Stimulated activated CD8-positive, alpha-beta memory T cell treated with anti-CD3 and anti-CD28 coated beads, Interleukin-4, amount 100 ng/mL, for 4 hours (primary cell): ENCODE measurements at places on chromosomes 6 and 20.

- no peak for DNase-seq
Measured at GRCh38 chr20:63351811-63352591, 9.1 kb downstream of the CHRNA4 start.

GRCh38 chr6:91895599-91896285, 1308.9 kb upstream of the MAP3K7 start:
- no peak for DNase-seq

DNA sequence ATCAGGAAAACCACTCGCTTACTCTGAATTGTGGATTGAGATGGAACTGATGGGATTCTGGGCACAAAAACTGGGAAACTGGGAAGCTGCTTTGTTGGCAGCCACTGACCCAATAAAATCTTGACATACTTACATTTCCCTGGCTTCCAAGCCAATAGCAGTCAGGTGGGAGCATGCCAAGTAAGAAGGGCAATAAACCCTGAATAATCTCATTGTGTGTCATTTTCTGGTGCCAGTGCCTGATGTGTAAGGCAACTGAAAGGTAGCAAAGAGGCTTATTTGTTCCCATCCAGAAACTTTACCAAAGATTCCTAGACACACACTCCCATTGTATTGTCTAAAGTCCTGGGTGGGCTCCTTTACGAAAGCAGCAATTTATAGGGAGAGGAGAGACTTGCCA, 93.2 kb downstream of the TBX18 start:
- DNase-seq, result no peak

GRCh38 chr6:16190214-16190613, 48.2 kb upstream of the GMPR start:
- DNase-seq, result no peak

- DNase-seq, result no peak
Measured at GRCh38 chr6:160261991-160262680, 3.5 kb upstream of the SLC22A2 start.

DNA sequence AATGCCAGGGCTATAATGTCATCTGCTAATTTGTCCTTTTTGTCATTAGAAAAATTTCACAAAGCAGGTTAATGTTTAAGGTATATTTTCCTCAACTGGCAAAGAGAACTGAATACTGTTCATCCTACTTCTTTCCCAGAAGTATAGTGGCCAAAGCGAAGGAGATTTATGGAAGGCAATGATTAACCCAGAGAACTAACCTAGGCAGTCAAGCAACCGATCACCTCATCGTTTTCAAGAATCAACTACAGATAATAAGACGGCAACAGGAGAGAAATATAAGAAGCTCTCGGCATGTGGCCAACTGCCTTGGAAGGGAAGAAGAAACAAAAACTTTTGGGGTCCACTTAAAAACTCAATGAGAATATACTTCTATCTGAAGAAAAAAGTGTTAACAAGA, 38.2 kb downstream of the REV3L start:
- no peak for DNase-seq

- DNase-seq, result no peak
Measured at GRCh38 chr6:24126586-24127192, 674 bp downstream of the NRSN1 start.

DNA sequence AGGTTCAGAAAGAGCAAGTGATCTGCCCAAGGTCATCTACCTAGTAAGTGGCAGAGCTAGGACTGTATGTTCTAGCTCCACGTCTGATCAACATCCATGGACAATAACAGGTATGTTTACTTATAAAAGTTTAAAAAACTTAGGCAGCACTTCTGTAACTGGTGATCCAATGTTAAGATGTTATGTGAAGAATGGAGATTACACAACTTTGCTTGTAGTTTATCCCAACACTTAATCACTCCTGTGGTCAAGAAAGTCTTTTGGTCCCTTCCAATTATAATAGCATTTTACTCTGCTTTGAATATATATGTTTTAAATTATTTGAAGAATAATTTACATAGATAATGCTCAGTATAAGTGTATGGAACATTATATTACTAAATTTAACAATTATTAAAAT, 4.8 kb downstream of the FBXO30 start:
- no peak for DNase-seq

DNA sequence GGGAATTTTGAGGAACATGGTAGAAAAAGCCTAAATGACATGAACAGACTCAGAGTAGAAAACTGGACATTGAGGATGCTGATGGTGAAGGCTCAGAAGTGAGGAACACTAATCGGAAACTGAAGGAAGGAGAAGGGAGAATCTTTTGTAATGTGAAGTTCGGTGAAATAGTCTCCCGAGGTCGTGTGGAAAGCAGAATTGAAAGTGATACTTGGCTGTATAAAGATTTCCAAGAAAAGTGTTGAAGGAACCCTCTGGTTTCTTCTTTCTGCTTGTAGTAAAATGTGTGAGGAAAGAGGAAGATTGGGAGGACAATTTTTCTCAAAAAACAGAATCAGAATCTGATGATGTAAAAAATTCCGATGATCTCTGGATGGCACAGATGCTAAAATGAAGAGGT, 115.4 kb downstream of the LAMP5 start:
- DNase-seq, result no peak

GRCh38 chr20:47156301-47157137, 200.0 kb downstream of the ZMYND8 start:
- no peak for DNase-seq

- no peak for DNase-seq
Measured at GRCh38 chr6:152984513-152984872, 1.7 kb upstream of the FBXO5 start.

GRCh38 chr6:111620169-111620568, 14.5 kb upstream of the TRAF3IP2 start:
- DNase-seq, result no peak

DNA sequence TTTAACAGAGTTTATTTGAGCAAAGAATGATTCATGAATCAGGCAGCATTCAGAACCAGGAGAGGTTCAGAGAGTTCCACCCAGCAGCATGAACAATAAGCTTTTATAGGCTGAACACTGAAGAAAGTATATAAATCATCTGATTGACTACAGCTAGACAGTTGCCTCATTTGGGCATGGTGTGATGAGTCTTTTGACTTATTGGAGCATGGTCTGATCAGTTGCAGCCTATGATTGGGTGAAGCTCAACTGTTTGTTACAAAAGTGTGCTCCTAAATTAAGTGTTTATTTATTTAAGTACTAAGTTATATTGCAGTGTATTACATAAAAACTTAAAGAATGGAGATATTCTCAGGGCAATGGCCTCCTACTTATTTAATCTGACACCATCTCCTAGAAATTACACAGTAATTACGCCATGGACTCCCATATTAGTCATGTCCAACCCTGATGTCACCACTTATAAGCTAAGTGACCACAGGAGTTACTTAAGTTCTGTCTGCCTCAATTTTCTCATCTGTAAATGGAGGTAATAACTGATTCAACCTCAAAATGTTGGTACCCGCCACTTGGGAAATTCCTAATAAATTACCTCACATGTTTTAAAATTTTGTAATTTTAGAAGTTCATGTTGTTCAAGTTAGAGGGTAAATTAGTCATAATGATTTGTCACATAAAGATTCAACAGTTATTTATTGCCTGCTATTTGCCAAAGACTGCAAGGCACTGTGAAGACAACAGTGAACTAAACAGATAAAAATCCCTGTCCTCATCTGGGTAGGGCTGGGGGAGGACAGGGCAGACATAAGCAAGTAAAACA, 15.2 kb upstream of the ROS1 start:
- DNase-seq, result no peak

- no peak for DNase-seq
Measured at GRCh38 chr6:149250951-149251350, 66.6 kb upstream of the TAB2 start.

DNA sequence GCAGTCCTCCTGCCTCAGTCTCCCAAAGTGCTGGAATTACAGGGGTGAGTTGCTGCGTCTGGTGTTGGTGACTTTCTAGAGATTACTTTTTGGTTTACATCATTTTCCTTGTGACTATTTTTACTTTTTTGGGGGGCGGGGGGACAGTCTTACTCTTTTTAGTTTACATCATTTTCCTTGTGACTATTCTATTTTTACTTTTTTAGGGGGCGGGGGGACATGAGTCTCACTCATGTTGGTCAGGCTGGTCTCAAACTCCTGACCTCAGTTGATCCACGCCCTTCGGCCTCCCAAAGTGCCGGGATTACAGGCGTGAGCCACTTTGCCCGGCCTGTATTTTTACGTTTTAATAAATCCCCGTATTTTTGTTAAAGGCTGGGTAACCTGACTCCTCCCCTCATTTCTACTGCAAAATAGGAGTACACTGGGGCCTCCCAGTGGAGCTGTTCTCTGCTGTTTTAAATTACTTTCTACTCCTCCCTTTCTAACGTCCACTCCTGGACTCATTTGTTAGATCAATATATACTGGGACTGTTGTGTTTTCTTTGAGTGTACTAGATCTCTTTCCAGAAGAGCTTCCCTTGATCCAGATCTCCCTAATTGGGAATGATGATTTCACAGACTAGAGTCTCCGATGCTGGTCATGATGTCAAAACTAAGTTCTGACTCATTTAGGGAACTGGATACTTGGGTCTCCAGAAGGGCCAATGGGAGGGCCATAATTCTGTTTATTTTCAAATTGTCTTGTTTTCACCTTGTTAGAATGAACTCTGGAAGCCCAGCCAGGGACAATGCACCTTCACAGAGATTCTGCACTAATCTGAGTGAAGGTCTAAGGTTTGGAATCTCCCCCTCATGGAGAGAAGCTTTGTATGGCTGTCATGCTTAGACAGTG, 9.2 kb downstream of the HSPA1B start:
- no peak for DNase-seq

DNA sequence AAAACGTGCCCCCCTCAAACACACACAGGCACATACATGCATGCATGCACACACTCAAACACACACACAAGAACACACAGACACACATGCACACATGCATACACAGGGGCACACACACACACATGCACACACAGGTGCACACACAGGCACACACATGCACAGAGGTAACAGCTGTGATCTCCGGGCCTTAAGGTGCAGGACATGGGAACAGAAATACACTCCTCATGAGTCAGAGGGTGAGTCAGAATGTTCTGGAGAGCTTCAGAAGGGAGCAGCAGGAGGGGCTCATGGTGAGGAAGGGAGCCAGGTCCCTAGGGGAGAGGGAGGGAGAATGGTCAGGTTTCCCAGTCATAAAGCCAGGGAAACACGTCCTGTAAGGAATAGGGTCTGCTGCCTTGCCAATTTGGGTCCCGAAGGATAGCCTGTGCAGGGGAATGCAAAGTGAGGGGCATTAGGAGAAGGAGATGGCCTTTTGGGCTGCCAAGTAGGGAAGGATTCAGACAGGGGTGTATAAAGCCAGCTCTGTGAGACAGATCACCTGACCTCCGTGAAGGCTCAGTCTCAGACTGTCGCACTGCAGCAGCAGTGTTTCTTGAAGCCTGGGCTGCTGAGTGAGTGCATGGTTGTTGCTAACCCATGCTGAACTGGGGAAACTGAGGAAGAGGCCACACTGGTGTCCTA, 123.9 kb downstream of the MAFB start:
- DNase-seq, result no peak

DNA sequence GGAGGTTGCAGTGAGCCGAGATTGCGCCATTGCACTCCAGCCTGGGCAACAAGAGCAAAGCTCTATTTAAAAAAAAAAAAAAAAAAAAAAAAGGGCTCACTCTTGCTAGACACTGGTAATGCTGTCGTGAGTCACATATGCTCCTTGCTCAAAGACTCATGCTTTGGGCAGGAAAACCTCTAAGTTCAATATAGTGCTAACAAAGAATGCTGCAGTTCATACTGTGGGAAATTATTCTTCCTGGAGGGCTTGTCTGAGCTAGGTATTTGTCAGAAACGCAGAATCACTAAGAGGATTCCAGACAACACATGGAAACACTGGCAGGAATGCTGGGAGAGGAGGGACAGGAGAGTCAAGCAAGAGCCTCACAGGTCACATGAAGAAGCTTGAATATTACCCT, 2.3 kb upstream of the LYRM2 start:
- DNase-seq, result no peak

DNA sequence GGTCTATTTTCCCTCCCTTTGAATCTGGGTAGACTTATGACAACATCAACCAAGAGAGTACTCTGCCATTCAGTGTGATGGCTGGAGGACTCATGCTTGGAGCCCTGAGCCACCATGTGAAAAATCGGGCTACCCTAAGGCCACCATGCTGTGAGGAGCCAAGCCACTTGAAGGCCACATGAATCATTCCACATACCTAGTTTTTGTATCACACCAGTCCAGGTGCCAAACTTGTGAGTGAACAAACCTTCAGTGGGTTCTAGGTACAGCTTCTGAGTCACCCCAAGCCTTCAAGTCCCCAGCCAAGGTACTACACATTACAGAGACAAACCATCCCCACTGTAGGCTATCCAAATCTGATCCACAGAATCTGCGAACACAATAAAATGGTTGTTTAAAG, 37.4 kb upstream of the E2F3 start:
- DNase-seq, result no peak

- DNase-seq, result no peak
Measured at GRCh38 chr6:46421939-46422338, 69.3 kb downstream of the RCAN2 start.
